Stimulated activated CD4-positive, alpha-beta T cell treated with anti-CD3 and anti-CD28 coated beads, TNF-alpha, amount 100 ng/mL, for 48 hours (primary cell): ENCODE measurements at places on chromosomes 1 and 21.

- DNase-seq, result no peak
These were observed 1.8 kb upstream of the ELAPOR1 start for GRCh38 chr1:109112056-109112651.

GRCh38 chr21:14952916-14953315 is 111.9 kb downstream of the NRIP1 start:
- no peak for DNase-seq

GRCh38 chr1:210978974-210979354 is 155.0 kb downstream of the KCNH1 start:
- DNase-seq, result no peak

DNA sequence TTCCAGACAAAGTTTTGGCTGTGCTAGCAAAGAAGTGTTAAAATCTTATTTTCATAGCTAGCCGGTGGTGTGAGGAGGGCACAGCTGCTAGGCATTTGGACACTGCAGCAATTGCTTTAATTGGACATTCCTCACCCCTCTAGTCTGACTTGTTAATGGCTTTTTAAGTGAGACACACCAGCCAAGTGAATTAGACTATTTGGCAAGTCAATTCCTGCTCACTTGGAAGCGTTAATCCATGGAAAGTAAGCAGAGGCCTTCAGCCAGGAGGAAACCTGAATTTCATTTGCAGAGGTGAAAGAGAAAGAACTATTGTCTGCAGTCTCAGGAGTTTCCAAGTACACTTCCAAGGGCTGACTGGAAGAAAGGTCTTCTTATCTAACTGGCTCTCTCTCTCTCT is 175.7 kb downstream of the ST6GALNAC3 start:
- no peak for DNase-seq

DNA sequence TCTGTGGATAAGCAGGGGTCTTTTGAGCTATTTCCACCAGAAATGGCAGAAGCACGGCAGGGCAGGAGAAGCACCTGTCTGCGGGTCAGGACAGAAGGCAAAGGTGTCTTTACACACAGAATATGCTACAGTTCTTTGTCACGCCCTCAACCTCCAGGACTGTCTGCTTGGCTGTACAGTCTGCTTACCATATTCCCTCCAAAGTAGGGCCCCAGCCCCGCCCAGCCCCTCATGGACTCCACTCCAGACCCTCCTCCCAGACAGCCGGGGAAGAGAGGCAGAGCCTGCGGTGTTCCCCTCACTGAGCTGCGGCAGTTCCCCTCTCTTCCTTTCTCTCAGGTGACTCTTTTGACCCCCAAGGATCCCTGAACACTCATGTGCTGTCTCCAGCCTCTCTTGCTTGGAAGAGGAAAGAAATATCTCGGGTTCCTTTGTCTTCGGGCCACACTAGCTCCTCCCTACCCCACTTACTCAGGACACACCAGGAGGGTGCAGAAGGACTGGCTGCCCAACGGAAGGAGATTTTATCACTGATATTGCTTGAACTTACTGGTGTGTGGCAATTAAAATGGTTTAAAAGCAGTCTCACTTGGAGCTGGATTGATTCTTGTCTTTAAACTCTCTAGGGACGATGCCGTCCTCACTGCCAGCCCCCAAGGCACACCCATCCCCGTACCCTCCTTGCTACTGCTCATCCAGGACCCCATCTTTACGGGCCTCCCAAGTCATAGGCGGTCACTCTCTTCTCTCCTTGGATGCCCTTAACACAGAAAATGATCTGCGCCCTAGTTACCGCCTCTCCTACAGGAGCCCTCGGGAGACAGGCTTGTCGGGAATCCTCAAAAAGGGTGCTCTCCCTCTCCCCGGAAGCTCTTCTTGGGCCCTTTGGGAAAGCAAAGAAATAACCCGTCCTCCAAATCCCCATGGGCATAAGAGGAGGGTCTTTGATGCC is 169.7 kb downstream of the TOMM20 start:
- DNase-seq, result no peak

- no peak for DNase-seq
These were observed 106.6 kb upstream of the ACTRT2 start for GRCh38 chr1:2914702-2915101.

GRCh38 chr1:108669679-108670078 is 8.8 kb upstream of the HENMT1 start:
- DNase-seq, result no peak

DNA sequence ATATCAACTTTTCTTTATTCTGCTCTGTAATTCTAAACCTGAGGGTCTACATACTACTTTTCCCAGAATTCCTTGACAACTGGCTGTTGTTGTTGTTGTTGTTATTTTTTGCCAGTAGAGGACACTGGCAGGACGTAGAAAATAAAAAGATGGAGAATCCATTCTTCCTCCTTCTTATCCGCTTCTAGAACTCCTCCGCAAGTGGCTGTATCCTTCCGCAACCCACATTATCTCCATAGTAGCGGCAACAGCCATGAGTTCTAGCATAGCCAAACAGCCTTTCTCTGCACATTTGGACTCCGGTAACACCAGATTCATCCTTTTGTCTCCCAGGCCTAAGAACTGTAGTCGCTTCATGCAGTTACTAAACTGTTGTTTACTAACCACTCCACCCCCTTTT is 91.1 kb upstream of the CACHD1 start:
- DNase-seq, result no peak

- no peak for DNase-seq
These were observed 133.2 kb upstream of the KLHDC7A start for GRCh38 chr1:18347559-18347958.

- no peak for DNase-seq
These were observed 408.0 kb downstream of the SIPA1L2 start for GRCh38 chr1:232221802-232222499.

DNA sequence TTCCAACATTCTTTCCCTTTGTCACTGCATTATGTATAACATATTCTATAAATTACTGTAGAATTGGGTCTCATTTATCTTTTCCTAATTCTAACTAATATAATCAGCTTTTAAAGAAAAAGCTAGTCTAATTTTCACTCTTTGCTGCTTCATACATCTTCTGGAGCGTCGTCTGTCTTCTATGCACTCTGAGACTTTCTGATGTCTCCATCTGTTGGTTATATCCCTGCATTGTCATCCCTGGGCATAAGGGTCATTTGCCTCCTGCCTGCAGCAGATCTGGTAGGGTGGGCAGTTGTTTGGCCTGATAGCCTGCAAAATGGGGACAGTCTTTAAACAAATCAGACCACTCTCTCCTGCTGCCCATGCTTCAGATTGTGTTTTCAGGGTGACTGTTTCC is 40.8 kb upstream of the DYNLT5 start:
- DNase-seq, result no peak

DNA sequence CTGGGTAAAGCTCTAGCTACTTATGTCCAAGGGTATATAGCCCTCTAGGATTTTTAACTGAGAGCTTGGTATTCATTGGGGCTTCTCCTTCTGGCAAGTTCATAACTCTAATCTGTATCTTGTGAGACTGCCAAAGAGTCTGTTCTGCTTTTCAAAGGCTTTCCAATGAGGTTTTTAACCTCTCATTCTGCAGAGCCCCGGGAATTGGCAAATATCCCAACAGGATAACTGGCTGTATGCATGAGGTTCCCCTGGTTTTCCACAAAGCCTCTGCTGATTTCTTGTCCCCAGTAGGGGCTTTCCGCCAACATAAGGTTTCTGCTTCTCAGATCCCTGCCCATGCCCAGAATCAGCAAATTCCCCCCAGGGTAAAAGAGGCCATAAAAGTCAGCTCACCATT is 40.9 kb downstream of the RPL5 start:
- DNase-seq, result no peak

GRCh38 chr1:81466961-81467360 is 333.8 kb upstream of the ADGRL2 start:
- no peak for DNase-seq

- no peak for DNase-seq
These were observed 64.8 kb upstream of the ATP1A1 start for GRCh38 chr1:116308276-116308675.

GRCh38 chr1:21911205-21912001 is 25.7 kb downstream of the HSPG2 start:
- no peak for DNase-seq

GRCh38 chr1:21115098-21115760 is 61.5 kb downstream of the EIF4G3 start:
- DNase-seq, result no peak

DNA sequence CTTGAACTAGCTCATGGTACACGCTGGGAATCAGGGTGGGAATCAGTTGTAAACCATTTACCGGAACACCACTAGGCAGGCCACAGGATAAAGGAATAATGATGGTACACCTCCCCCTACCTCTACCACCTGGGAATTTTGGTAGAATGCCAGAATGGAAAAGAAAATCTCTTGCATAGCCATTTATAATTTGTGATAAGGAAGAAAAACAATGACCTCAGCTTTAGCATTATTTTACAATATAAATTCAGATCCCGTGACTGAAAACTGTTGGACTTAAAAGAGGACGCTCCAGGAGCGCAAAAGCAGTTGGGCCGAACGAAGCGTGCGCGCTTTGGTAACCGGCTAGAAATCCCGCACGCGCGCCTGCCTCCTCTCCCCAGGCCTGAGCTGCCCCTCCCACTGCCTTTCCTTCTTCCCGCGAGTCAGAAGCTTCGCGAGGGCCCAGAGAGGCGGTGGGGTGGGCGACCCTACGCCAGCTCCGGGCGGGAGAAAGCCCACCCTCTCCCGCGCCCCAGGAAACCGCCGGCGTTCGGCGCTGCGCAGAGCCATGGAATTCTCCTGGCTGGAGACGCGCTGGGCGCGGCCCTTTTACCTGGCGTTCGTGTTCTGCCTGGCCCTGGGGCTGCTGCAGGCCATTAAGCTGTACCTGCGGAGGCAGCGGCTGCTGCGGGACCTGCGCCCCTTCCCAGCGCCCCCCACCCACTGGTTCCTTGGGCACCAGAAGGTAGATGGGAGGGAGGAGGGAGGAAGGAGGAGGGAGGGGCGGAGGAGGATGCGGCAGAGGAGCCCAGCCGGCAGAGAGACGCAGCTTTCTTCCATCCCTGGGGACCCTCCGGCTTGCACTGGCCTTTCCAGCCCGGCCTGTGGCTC is at the start of gene CYP4X1:
Gene CYP4X1, plus strand, starts transcription at position 402 of the 873 bp plus-strand sequence. Its CDS starts 149 bp downstream, at position 551.
- no peak for DNase-seq

DNA sequence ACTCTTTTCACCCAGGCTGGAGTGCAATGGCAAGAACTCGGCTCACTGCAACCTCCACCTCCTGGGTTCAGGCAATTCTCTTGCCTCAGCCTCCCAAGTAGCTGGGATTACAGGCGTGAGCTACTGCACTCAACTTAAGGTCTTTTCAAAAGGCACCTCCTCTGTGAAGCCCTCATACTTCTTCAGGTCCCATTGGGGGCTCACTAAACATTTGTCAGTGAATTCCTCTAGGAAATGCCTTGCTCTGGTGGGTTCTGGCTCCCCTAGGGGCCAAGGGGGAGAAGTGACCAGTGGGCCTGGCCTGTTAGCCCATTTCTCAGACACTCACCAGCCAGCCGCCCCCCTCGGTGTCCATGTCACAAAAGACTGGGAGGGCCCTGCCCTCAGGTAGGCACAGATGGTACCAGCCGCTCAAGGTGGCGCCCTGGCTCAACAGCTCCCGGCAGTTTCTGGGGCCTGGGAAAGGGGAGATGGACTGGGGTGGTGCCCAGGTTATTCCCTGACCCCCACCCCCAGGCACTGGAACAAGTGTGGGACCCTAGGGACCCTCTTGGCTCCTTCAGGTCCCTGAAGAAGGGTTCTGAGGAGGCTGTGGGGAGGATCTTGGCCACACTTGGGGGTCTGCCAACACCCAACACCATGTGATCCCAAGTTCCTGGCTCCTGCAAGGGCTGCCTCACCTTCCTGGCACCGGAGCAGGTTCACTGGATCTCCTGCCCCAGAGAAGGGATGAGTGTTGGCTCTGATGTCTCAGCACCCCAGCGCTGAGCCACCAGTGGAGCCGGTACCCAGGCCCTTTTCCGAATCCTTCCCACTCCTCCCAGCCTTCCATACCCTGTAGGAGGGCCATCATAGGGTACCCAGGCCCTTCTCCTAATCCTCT is 1.6 kb downstream of the FCN3 start:
- no peak for DNase-seq

GRCh38 chr1:21951226-21951870 is 14.2 kb upstream of the HSPG2 start:
- DNase-seq, result no peak

- DNase-seq, result no peak
These were observed 149.8 kb upstream of the DUSP10 start for GRCh38 chr1:221891708-221892107.

DNA sequence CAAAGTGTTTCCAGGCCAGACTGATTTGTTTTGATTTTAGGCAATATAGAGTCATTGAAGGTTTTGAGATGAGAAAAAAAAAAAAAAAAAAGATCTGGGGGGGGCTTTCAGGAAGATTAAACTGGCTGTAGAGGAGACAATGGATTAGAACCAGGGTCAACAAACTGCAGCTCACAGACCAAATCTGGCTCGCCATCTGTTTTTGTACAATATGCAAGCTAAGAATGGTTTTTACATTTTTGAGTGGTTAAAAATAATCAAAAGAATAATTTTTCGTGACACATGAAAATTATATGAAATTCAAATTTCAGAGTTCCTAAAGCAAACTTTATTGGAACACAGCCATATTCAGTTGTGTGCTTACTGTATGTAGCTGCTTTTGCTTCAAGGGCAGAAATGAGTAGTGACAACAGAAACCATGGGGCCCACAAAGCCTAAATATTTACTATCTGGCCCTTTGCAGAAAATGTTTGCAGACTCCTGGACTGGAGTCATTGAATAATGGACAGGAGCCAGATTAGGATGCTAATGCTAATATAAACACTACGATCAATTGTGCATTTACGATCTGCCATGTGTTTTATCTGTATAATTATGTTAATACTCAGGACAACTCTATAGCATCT is 375.7 kb upstream of the DAB1 start:
- no peak for DNase-seq

DNA sequence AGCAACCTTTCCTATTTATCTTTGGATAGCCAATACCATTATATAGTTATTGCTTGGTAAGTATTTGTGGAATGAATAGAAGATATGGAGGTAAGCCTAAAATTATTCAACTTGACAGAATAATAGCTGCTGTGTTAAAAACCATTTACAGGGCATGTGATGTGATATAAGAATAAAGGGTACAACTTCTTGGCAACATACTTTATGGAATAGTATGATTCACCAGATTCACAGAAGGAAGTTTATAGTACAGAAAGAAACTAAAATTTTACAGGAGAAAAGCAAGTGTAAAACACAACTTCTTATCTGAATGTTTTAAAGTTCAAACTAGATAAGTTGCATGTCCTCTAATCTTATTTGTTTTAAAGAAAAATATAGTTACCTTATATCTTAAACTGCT is 186.4 kb upstream of the ZRANB2 start:
- no peak for DNase-seq

- DNase-seq, result no peak
These were observed 91.2 kb downstream of the SLC45A1 start for GRCh38 chr1:8409106-8409505.
